ENCODE measurements at places on chromosomes 6 and 20.
A peak's percentile ranks its signal among the peaks of the same experiment; 100 is the strongest.

GRCh38 chr20:62219101-62219991 lies 732 bp downstream of the HRH3 start:
- no peak for DNase-seq

- DNase-seq = no peak
Observed at GRCh38 chr20:46694484-46694883, 5.2 kb upstream of the TP53RK start.

- DNase-seq = no peak
Observed at GRCh38 chr6:147806697-147807096, 298.2 kb downstream of the SAMD5 start.

- DNase-seq = no peak
Observed at GRCh38 chr6:40340957-40341356, 246.2 kb downstream of the LRFN2 start.

GRCh38 chr6:123812621-123813020 lies 9.0 kb downstream of the NKAIN2 start:
- DNase-seq = no peak

DNA sequence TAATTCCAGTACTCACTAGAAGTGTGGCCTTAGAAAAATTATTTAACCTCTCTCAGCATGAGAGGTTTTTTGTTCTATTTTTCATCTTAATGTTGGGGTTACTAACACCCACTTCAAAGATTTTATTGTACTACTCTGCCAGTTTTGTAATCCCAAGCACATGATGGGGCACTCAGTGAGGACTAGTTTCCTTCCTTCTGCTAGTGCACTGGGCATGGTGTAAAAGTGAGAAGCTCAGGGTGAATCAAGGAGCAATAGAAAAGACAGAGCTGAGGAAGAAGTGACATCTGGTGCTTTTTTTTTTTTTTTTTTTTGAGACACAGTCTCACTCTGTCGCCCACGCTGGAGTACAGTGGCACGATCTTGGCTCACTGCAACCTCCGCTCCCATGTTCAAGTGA lies 439.4 kb upstream of the ARID1B start:
- DNase-seq = no peak

DNA sequence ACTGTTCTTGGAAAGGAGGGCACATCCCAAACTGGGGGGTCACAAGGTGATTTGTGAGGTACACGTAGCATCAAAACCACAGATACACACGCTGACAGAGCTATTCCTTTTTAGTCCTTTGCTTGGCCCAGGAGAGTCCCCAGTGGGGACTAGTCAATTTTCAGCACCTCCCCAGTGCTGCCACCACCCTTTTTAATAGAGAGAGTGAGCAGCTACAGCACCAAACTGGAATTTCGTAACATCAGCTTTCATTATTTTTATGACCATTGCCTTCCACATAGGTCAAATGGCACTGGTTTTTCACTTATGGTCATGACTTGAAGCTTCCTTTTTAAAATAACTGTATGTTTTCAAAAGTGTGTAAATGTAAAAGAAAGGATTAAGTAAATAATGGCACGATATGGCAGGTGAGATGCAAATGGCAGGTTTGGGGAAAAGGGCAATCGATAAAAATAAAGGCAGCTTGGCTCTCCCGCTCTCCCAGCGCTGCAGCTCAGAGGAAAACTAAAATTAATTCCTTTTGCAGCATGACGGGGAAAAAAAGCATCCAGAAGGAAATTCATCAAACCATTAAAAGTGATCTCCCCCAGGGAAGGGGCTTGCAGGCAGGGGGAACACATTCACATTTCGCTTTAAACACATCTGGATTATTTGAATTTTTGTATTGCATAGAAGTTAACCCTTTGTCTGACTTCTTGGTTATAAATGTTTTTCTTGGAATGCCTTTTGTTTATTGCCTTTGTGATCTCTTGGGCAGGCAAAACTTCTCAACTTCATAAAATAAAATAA lies 95.2 kb downstream of the ANKRD60 start:
- no peak for DNase-seq

- no peak for DNase-seq
Observed at GRCh38 chr20:46458866-46459750, 52.7 kb upstream of the ELMO2 start.

- no peak for DNase-seq
Observed at GRCh38 chr6:144935181-144935580, 650.0 kb downstream of the UTRN start.

DNA sequence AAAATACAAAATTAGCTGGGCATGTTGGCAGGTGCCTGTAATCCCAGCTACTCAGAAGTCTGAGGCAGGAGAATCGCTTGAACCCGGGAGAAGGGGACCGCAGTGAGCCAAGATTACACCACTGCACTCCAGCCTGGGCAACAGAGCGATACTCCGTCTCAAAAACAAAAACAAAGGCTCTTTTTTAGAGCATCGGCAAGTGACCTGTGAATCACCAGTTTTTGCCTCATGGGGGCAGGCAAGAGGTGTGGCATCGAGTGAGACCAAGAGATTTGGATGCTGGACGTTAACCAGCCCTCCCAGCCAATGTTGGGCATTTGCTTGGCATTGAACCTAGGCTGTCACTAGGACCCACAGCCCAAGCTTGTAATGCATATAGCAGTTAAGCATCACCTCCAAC lies 14.6 kb upstream of the CDK5RAP1 start:
- no peak for DNase-seq

GRCh38 chr6:120938876-120939472 lies 395.3 kb downstream of the TBC1D32 start:
- no peak for DNase-seq

GRCh38 chr6:33857932-33858475 lies 54.2 kb upstream of the MLN start:
- DNase-seq = no peak

DNA sequence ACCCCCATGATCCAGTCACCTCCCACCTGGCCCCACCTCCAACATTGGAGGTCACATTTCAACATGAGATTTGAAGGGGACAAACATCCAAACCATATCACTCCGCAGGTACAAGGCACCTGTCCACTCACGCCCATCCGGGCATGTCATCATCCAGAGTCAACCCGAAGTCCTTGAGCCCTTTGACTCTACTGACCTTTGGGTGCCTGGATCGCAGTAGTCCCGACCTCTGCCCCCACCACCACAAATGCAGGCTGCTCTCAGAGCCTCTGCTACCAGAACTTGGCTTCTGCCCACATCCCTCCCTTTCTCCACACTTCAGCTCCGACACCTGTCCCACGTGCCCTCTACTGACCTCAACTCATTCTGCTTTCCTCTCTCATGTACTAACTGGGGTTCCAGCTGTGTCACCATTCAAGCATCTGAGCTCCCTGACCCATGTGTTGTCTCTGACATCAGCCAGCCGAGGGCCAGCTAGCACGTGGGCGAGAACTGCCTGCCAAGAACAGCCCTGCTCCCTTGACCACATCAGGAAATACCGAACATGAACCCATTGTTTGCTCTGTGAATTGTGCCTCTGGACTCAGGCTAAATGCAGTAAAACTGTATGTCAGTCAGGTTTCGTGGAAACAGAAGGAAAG lies 498.3 kb upstream of the SULF2 start:
- DNase-seq = no peak

GRCh38 chr6:35727231-35727934 lies 9.4 kb upstream of the ARMC12 start:
- no peak for DNase-seq

DNA sequence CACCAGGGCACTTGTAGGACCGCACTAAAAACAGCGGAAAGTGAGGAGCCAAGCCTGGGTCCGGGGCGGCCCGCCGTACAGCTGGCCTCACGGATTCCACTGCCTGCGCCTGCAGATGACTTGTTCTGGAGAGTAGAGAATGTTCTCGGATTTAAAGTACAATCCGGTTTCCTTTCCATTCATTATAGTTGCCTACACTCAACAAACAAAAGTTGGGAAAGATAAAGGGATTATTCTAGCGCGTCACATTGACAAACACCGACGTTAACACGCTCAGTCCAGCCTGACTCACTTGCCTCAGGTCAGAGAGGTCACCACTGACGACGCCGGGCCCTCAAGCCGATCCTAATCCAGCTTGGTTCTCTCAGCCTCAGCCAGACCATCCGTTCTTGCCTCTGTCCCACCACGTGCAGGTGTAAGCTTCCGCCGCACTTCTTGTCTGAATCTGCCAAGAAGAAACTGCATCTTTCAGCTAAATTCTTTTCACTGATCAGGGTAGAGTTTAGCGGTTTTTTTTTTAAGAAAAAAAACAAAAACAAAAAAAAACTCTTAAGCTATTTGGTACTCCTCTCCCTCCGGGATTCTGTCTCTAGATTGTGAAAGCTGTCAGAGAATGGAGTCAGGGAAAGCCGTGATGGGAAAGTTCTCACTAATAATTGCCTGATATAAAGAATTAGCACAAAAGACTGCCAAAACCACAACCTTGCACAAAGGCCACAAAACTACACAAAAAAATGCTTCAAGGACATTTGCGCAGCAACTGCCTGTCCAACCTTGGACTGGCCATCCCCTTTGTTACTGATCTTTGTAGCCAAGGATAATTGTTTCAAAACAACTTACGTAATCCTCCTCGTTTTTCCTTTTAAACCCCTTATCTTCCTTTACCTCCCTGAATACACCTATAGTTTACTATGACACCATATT lies 1.1 kb upstream of the PHF10 start:
- DNase-seq = peak; percentile 2

DNA sequence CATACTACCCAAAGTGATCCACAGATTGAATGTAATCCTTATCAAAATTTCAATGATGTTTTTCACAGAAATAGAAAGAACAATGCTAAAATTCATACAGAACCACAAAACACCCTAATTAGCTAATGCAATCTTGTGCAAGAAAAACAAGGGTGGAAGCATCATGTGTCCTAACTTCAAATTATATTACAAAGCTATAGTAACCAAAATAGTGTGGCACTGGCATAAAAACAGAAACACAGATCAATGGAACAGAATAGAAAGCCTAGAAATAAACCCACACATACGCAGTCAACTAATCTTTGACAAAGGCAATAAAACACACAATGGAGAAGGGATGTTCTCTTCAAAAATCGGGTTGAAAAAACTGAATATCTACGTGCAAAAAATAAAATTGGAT lies 131.1 kb downstream of the TASP1 start:
- DNase-seq = no peak

GRCh38 chr20:52787962-52788361 lies 184.2 kb upstream of the TSHZ2 start:
- no peak for DNase-seq

- DNase-seq = no peak
Observed at GRCh38 chr6:6661684-6662083, 73.2 kb downstream of the LY86 start.

GRCh38 chr6:96545882-96546281 lies 17.0 kb upstream of the FHL5 start:
- DNase-seq = no peak

- DNase-seq = no peak
Observed at GRCh38 chr20:25538838-25539665, 46.3 kb downstream of the NINL start.

- DNase-seq = no peak
Observed at GRCh38 chr20:48574383-48574782, 253.4 kb downstream of the PREX1 start.

- DNase-seq = no peak
Observed at GRCh38 chr6:20362623-20363022, 39.1 kb upstream of the E2F3 start.

- no peak for DNase-seq
Observed at GRCh38 chr20:44461142-44461802, 14.4 kb upstream of the TTPAL start.

GRCh38 chr6:147159536-147160374 lies 44.5 kb upstream of the STXBP5 start:
- DNase-seq = no peak

DNA sequence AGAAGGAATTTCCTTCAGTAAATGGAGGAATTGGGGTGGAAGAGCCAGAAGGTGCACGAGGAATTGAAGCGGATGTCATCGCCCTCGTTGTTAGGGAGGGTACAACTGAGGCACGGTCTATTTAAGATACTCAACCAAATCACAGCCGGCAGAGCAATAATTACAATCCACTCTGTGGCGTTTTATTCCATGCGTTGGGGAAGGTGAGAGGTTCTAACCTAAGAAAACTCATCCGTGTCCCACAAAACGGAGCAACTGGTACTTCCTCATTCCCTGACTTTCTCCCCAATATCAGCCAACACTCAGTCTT lies 802 bp upstream of the RRBP1 start:
- no peak for DNase-seq

GRCh38 chr6:155235087-155235486 lies 28.7 kb upstream of the CLDN20 start:
- no peak for DNase-seq

GRCh38 chr20:20931024-20931423 lies 175.1 kb downstream of the LINC00237 start:
- DNase-seq = no peak

GRCh38 chr6:91654357-91654756 lies 1067.5 kb upstream of the MAP3K7 start:
- no peak for DNase-seq

DNA sequence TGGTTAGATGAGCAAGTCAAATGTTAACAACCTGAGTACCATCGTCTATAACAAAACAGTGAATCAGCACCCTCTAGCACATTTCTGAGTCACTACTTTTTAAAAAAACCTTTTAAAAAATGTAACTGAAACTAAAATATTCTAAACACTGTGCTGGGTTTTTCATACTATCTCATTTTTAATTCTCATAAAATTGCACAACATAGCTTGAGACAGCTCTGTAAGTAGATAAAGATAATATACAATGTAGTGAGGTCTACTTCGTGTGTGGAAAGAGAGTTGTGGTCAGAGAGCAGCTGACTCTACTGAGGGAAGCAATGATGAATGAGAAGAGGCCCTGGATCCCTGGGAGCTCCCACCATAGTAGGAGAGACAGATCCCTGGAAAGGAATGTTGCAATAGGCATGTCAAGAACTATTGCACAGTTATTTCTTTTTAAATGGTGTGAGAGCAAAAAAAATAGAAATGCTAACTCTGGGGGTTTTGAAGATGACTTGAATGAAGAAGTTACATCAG lies 13.6 kb upstream of the CALHM6 start:
- no peak for DNase-seq

- no peak for DNase-seq
Observed at GRCh38 chr6:97293198-97293696, 10.2 kb upstream of the MMS22L start.

DNA sequence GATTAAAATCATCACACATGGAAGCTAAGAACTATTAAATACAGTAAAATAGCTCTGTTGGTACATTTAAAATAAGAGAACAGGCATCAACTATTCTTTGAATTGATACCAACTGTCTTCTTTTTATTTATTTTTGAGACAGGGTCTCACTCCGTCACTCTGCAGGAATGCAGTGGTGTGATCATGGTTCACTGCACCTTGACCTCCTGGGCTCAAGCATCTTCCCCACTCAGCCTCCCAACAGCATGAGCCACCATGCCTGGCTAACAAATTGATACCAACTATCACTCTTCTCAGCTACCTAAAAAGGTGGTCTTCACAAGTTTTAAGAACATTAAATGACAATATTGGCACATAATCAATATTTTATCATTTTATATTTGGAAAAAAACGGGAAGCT lies 7.8 kb upstream of the PNISR start:
- DNase-seq = no peak

- DNase-seq = no peak
Observed at GRCh38 chr6:38179300-38179699, 359.8 kb downstream of the ZFAND3 start.

Measured in stimulated activated CD4-positive, alpha-beta T cell treated with anti-CD3 and anti-CD28 coated beads, Interleukin-1b, Interleukin-23, amount 100 ng/mL, for 1 hour (primary cell).